NCI-H526 treated with DMSO at 0.1 percent for 48 hours (cell line): ENCODE measurements at places on chromosomes 2 and 18.

DNA sequence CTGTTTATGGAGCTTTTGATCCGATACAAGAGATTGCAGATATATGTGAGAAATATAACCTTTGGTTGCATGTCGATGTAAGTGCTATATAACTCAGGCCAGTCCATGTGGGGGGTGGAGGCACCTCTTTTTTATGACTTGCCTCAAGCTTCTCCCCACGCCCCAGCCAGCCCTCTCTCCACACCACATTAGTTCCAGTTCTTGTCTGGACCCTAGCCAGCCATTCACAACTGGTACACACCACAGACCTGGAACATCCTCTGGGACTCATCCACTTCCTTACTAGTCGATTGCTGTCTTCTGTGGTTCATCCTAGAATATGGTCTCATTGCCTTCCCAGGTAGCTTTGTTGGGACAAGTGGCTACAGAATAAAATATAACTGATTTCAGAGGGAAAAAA, 31.0 kb downstream of the GAD1 start:
- DNase-seq = no peak

DNA sequence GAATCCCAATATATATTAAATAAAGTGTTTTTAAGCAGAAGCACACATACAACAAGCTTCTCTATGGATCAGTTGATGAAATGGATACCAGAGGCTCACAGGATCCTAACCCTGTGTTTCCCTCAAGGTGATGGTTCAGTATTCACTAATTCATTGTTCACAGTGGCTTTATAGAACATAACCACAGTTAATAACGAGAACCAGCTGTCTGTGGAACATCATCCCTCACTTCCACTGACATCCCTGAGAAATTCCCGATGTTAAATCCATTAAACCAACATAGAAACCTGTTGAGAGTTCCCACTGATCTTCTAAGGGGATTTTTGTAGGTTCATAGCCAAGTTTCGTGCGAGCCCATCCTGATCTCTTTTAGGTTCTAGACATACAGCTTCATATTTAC, 29.0 kb downstream of the CCDC195 start:
- no peak for DNase-seq

DNA sequence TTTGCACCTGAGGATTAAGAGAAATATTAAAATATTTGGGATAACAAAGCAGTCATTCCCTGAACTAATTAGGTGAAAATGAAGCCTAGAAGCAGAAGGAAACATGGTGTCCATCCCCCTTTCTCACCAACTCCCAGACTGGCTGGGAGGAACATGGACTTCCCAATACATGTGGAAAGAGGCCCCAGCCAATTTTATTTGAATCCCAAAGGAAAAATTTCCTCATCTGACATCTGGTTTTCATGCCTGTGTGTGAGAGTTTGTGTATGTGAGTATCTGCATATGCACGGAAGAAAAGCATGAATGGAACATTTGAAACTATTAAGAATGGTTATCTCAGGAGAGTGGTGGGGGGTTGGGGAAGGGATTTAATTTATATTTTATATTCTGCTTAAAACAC, 84.3 kb downstream of the COPS8 start:
- no peak for DNase-seq

GRCh38 chr2:85213901-85214512, 80.8 kb downstream of the TCF7L1 start:
- no peak for DNase-seq

GRCh38 chr2:207629553-207629952, 4.4 kb upstream of the METTL21A start:
- DNase-seq = no peak

DNA sequence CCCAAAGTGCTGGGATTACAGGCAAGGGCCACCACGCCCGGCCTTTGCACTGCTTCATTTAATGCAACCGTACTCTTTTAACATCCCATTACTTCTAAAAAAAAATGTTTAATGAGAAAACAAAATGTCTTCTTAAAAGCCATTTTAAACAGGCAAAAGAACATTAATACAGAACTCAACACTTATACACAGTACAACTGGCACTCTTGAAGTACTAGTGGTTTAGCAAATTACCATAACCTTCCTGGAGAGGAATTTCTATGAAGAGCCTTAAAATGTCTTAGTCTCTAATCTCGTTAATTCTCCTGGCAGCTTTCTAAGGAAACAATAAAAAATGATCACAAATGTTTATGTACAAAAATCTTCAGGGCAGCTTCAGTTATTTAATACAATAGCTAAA, 5.9 kb downstream of the IWS1 start:
- no peak for DNase-seq

- DNase-seq = no peak
These were observed 23.2 kb upstream of the ACVR1 start for GRCh38 chr2:157899125-157899839.

DNA sequence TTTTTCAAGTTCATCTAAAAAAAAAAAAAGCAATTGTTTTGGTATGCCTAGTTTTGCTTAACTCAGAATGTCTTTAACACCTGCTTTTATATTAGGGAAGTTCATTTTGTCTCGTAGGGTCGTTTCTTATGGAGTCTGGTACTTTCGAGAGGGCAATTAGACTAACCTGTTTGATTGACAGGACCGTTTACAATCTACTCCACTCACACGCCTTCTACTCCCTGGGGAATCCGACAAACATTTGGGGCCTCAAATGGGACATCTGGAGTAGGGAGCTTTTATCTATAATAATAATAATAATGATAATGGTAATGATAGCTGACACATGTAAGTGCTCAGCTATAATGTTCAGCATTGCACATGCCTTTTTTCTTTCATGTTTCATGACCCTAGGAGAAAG, 261.6 kb upstream of the RASGRP3 start:
- no peak for DNase-seq

DNA sequence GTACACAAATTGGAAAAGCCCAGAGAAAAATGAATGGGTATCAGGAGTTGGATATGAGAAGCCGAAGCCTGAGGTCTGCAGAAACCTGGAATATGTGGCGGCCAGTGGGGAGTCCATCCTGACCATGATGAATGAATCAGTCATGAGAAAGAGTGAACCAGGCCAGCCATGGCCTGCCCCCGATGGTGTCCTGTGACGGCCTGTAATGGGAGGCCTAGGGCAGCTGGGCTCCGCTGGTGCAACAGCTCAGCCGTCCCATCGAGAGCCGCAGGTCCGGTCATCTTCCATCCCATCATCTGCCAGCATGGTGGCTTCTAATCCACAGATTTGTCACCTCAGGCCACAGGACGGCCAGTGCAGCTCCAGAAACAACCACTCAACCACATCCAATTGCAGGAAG, 116.4 kb downstream of the PDCL3 start:
- no peak for DNase-seq

DNA sequence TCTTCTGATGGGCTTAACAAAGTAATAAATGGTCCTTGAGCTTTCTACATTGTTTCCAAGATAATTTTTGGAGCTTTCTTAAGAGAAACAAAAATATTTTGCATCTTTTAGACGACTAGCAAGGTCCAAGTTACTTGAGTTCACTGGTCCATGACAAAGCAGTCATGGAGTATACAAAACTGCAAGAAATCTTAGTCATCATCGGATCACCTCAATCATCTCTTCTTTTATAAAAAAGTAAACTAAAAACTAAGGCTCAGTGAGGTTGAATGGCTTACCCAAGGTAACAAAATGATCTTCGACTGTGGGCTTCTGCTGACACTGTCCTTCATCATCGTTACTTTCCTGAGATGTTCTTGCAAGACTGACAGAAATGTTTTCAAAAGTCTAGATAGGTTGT, 11.9 kb downstream of the FIGN start:
- no peak for DNase-seq

DNA sequence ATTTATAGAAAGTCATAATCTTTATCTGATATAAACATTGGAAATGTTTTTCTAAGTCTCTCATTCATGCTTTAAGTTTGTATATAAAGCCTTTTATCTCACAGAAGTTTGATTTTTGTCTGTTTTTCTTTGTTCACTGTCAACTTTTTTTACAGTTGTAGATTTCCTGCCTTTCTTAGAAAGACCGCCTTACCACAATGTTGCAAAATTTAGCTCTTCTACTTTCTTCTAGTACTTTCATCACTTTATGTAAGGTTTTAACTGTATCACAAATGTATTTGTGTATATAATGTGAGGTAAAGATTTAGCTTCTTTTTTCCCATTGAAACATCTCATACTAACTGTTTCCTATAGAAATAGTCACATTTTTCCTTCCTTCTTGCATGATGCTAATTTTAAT, 136.1 kb downstream of the DNAH6 start:
- no peak for DNase-seq

DNA sequence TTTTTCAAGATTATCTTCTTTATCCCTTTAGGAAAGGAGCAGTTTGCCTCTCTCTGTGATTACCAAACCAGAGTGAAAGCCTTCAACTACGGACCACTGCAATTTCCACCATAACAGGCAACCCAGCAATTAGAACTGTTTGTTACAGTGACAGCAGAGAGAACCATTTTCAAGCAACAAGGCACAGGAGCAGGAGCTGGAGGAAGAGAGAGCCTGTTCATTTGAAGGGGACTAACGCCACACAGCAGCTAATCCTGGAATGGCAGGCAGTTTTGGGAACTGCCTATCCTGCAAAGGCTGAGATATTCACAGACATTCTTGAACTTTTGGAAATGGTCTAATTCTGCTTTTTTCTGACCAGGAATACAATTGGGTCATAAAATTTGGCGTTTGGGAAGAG, 1541.9 kb upstream of the PIK3C3 start:
- no peak for DNase-seq

- no peak for DNase-seq
These were observed 32.8 kb downstream of the NRP2 start for GRCh38 chr2:205714789-205715720.

GRCh38 chr18:24009651-24010333, 4.8 kb upstream of the TTC39C start:
- peak; percentile 3 for DNase-seq

DNA sequence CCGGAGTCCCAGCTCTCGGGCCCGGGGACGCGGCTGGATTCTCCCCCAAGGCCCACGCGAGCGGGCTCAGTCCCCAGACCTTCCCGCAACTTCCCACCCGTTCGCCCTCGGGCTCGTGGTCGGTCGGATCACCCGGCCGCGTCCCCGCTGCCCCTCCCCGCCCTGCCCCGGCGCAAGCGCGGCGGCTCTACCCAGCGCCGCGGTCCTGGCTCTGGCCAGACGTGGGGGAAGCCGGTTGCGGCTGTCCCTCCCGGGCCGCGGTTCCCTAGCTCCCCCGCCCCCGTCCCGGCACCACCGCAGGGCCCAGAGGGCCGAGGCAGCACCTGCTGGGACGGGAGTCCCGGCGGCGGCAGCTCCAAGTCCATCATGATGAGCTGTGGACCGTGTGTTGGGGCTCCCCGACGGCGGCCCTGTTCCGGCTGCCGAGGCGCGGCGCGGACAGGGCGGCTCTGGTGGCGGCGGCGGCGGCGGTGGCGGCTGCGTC, 276 bp downstream of the NFE2L2 start:
- DNase-seq = no peak

DNA sequence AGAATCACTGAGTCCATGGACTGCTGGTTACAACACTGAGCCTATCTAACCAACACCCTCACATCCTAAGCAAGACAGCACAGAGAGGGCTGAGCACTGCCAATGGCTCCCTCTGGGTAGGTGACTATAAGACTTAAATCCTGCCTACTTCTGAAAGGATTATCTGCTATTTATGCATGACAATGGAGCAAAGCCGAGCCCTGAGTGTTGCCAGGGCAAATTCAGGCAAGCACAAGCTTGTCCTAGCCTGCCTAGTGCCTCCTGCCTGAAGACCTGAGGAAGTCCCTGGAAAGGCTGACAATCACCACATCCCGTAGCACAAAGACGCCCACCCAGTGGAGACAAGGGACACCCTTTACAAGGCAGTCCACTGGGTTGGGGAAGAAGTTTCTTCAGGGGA, 129.7 kb downstream of the OSR1 start:
- DNase-seq = no peak

- DNase-seq = no peak
These were observed 358.3 kb downstream of the CELF4 start for GRCh38 chr18:37207343-37207742.

- DNase-seq = no peak
These were observed 587 bp upstream of the TANK start for GRCh38 chr2:161159456-161160225.

DNA sequence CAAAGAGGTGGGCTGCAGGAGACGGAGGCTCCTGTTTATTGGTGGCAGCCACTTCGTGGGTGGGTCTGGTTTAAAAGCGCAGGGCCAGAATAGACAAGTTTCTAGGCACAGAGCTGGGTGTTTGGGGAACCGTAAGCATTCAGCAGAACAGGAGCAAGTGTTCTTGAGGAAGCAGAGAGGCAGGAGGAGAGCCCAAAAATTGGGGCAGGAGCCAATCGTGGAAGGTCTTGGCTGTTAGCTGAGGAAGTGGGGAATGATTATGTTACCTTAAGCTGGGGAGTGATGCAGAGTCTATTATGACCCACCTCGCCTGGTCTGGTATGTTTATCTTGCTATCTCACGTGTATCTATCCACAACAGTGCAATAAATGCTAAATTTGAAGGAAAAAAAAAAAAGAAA, 64.3 kb upstream of the ATL2 start:
- no peak for DNase-seq

DNA sequence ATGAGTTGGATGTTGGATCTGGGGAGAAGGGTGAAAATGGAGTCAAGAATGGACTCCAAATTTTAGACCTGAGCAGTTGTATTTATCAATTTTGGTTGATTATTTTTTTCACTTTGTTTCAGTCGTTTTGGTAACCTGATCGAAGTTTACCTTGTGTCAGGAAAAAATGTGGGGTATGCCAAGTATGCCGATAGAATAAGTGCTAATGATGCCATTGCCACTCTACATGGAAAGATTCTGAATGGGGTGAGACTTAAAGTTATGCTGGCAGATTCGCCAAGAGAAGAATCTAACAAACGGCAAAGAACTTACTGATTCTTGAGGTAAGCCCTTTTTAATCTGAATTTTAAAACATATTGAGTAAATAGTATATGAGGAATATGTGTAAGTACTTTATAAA, 13.6 kb downstream of the RBM45 start:
- no peak for DNase-seq
